Effector memory CD8-positive, alpha-beta T cell (primary cell): ENCODE measurements at places on chromosomes 5 and 9.

- peaks cover 1% of the 10 kb centered on the region for H3K4me1 ChIP-seq
- no peak overlapping the region for H3K4me3 ChIP-seq
- H3K27me3 ChIP-seq: no peaks in the 10 kb centered on the region
- no peak for DNase-seq
- H3K27ac ChIP-seq: peak overlapping the region; percentile 44
These were observed 14.5 kb downstream of the TNFSF15 start for GRCh38 chr9:114791312-114791711.

- peaks cover 2% of the 10 kb centered on the region for H3K36me3 ChIP-seq
- peak overlapping the region; percentile 76 for H3K4me3 ChIP-seq
- H3K27me3 ChIP-seq: no peaks in the 10 kb centered on the region
- H3K4me1 ChIP-seq: peaks cover 19% of the 10 kb centered on the region
- peak overlapping the region; percentile 83 for H3K27ac ChIP-seq
These were observed 218.6 kb downstream of the PIK3R1 start for GRCh38 chr5:68433923-68434879.

DNA sequence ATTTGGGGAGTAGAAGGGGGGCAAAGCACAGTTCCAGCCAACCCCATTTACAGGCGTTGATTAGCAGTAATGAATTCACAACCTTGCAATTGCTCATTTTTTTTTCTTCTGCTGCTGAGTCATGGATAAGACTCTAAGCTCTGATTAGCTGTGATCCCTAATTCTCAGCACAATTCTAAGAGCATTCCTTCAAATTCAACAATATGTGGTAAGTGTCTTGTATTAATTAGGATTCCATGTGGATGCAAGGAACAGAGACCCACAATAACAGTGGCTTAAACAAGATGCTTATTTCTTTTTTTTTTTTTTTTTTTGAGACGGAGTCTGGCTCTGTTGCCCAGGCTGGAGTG, 133.4 kb downstream of the PALM2AKAP2 start:
- DNase-seq: no peak
- H3K4me3 ChIP-seq: no peak overlapping the region
- H3K27ac ChIP-seq: no peak overlapping the region
- H3K27me3 ChIP-seq: no peaks in the 10 kb centered on the region
- H3K36me3 ChIP-seq: no peaks in the 10 kb centered on the region

DNA sequence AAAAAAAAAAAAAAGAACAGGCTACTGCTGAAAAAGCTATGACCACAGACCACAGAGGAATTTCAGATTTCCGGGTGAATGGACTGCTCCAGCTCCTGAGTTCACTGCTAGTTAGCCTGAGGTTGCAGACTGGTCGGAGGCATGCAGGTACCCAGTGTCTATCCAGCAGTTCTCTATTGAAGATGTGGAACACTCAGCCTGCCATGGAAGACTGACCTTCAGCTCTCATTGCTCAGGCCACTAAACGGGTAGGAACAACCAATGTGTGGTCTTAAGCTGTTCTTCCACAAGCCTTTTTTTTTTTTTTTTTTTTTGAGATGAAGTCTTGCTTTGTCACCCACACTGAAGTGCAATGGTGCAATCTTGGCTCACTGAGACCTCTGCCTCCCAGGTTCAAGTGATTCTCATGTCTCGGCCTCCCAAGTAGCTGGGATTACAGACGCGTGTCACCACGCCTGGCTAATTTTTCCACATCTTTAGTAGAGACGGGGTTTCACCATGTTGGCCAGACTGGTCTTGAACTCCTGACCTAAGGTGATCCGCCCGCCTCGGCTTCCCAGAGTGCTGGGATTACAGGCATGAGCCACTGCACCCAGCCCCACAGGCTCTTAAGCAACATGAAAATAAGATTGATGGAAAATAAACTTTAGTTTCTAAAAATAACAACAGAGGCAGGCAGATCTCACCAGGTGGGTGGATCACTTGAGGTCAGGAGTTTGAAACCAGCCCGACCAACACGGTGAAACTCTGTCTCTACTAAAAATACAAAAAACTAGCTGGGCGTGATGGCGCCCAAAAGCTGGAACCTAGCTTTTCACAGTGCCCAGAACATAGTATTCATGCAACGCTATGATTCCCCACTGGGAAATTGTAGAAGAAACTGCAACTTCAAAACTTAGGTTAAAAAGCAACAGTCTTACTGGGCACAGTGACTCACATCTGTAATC, 20.0 kb upstream of the NPM1 start:
- no peak overlapping the region for H3K4me3 ChIP-seq
- DNase-seq: no peak
- H3K36me3 ChIP-seq: no peaks in the 10 kb centered on the region
- H3K27me3 ChIP-seq: peaks cover 64% of the 10 kb centered on the region

DNA sequence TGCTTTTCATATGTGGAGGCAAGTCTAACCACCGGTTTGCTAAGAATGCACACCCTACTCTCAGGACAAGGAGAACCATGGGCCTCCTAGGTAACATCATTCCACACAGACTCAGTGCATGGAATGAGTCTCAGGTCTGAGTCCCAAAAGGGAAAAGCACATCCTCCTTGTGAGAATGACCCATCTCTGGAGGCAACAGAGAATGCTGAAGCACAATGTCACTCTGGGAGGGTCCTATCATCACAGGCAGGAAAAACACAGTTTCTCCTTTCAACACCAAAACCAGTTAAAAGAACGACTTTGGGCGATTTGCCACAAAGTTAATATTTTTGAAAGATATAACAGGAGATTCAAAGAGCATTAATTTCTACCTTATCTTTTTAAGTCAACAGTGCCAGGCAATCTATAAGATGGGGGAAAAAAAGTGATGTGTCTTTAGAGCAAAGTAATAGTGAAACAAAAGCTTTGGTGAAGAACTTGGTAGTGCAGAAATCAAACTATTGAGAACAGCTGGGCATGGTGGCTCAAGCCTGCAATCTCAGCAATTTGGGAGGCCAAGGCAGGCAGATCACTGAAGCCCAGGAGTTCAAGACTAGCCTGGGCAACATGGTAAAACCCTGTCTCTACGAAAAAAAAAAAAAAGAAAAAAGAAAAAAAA, 97.3 kb downstream of the OXCT1 start:
- H3K4me1 ChIP-seq: peaks cover 12% of the 10 kb centered on the region
- no peak overlapping the region for H3K4me3 ChIP-seq
- H3K27me3 ChIP-seq: no peaks in the 10 kb centered on the region
- no peaks in the 10 kb centered on the region for H3K36me3 ChIP-seq

DNA sequence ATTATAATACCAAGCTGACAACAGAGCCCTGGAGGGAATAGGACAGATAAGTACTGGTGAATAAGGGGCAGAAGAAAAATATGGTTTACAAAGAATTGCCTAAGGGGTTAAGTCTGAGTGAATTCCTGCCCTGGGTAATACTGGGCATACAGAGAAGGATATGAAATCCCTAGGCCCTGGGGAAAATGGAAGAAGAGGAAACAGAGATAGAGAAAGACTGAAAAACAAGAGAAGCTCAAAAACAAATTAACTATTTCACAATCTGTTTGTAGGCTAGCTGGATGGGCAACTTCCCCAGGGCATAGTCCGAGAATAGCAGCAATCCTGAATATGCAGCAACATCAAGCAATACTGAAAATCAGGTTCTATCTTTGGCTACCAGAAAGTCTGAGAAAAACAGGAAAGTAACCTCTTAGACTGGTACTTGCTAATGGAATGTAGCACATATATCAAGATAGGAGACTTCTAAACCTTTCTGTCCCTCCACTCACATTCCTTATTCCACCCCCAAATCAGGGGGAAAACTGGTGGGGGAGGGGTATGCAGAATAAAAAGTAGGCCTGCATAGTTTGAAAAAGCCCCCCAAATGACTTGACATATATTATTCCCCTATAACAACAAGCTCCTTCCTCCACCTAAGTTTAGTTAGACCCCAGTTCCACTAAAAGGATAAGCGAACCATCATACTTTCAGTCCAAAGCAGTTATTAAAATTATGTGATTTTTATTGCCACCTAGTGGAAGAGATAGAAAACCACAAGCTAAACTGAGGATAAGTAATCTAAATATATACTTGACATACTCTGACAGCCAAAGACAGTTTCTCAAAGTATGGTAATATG, 20.6 kb downstream of the SLC38A9 start:
- H3K4me1 ChIP-seq: no peaks in the 10 kb centered on the region
- H3K36me3 ChIP-seq: peaks cover 3% of the 10 kb centered on the region
- no peaks in the 10 kb centered on the region for H3K27me3 ChIP-seq
- no peak for DNase-seq
- H3K4me3 ChIP-seq: no peak overlapping the region
- peak overlapping the region; percentile 68 for H3K27ac ChIP-seq

DNA sequence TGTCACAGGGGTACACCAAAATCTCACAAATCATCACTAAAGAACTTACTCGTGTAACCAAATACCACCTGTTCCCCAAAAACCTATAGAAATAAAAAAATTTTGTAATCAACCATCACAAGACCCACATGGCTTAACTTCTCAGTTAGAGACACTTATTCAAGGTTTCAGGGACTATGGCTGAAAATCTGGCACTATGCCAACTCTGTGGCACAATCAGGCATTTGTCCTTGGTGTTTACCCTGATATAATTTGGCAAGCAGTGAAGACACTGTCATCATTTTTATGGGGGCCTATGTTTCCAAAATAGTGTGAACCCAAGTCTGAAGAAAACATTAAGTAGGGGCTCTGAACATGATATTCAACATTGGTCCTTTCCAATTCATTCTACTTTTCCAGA, 59.0 kb downstream of the ZNF622 start:
- no peak for DNase-seq
- no peaks in the 10 kb centered on the region for H3K4me1 ChIP-seq
- H3K27ac ChIP-seq: no peak overlapping the region
- peaks cover 15% of the 10 kb centered on the region for H3K27me3 ChIP-seq
- peaks cover 3% of the 10 kb centered on the region for H3K36me3 ChIP-seq
- no peak overlapping the region for H3K4me3 ChIP-seq

DNA sequence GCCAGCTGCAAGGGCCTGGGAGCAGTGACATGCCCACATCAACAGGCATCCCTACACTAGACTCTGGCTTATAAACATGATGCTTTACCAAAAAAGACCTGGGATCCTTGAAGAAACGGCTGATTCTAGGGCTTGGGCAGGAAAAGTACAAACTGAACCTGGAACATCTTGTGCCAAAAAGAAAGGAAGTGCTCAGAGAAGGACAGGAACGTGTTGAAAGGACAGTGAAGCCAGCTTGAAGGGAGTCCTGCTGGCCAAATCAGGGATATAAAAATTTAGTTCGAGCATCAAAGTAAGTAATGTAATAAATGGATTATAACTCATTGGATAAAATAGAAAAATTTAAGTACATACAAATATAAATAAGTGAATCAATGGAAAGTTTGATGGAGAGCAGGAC, 58.1 kb downstream of the ALDH7A1 start:
- no peak overlapping the region for H3K27ac ChIP-seq
- no peak for DNase-seq
- no peaks in the 10 kb centered on the region for H3K27me3 ChIP-seq
- H3K4me3 ChIP-seq: no peak overlapping the region
- no peaks in the 10 kb centered on the region for H3K36me3 ChIP-seq

GRCh38 chr5:8058616-8059190, 189.8 kb downstream of the MTRR start:
- no peaks in the 10 kb centered on the region for H3K27me3 ChIP-seq
- no peak overlapping the region for H3K4me3 ChIP-seq
- DNase-seq: no peak
- H3K36me3 ChIP-seq: peaks cover 3% of the 10 kb centered on the region
- H3K27ac ChIP-seq: no peak overlapping the region
- no peaks in the 10 kb centered on the region for H3K4me1 ChIP-seq

- no peak overlapping the region for H3K4me3 ChIP-seq
- no peaks in the 10 kb centered on the region for H3K4me1 ChIP-seq
- no peak overlapping the region for H3K27ac ChIP-seq
- H3K36me3 ChIP-seq: no peaks in the 10 kb centered on the region
- H3K27me3 ChIP-seq: no peaks in the 10 kb centered on the region
- no peak for DNase-seq
These were observed 362.7 kb downstream of the CSNK1G3 start for GRCh38 chr5:123874600-123875201.

- DNase-seq: no peak
- H3K36me3 ChIP-seq: peaks cover 2% of the 10 kb centered on the region
- H3K4me1 ChIP-seq: no peaks in the 10 kb centered on the region
- no peaks in the 10 kb centered on the region for H3K27me3 ChIP-seq
- no peak overlapping the region for H3K27ac ChIP-seq
These were observed 404.0 kb upstream of the IRX1 start for GRCh38 chr5:3191585-3191984.

DNA sequence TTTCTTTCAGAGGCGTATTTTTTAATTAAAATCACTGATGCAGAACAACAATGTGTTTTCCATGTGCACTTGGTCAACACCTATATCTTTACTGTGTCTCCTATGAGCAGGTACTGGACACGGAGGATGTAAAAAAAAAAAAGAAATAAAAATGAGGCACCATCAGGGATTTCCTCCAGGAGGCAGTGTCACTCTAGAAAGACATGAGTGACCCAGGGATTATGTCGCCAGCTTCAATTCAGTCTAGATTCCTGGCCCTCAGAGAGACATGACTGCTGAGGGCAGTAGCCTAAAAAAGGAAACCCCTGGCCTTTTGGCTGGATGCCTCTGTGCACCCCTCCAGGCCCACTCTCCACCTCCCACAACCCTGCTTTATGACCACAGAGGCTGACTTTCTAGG, 18.3 kb upstream of the IL33 start:
- H3K27me3 ChIP-seq: peaks cover 49% of the 10 kb centered on the region
- H3K4me1 ChIP-seq: peaks cover 2% of the 10 kb centered on the region
- H3K4me3 ChIP-seq: no peak overlapping the region
- H3K36me3 ChIP-seq: no peaks in the 10 kb centered on the region
- DNase-seq: no peak

- H3K27me3 ChIP-seq: no peaks in the 10 kb centered on the region
- H3K4me1 ChIP-seq: peaks cover 27% of the 10 kb centered on the region
- peaks cover 11% of the 10 kb centered on the region for H3K36me3 ChIP-seq
- H3K4me3 ChIP-seq: no peak overlapping the region
These were observed 37.3 kb downstream of the ARHGAP26 start for GRCh38 chr5:142807372-142807911.

- no peaks in the 10 kb centered on the region for H3K4me1 ChIP-seq
- no peaks in the 10 kb centered on the region for H3K36me3 ChIP-seq
- no peaks in the 10 kb centered on the region for H3K27me3 ChIP-seq
- no peak overlapping the region for H3K27ac ChIP-seq
These were observed 98.7 kb downstream of the SLC24A2 start for GRCh38 chr9:19690128-19690527.

DNA sequence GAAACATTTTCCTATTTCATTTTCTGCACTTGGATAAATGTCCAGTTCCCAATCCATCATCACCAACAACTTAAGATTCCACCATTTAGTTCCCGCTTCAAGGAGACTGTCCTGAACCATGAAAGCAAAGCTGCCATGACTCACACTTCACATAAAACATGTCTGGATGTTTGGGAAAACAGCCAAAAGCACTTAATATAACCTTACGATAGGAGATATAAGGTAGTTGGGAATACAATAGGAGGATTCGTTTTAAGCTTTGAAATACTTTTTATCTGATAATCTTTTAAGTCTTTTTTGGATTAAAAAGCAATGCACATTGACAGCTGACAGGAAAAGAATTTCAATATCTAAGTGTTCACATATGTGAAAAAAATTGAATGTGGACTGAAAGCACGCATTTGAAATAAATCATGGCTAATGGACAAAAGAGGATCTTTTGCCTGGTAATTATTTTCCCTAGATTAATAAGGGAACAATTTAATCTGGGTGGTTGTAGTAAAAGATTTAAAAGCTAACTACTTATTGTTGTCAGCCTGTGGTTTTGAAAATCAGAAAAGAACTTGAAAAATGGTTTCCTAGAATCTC, 17.3 kb upstream of the TGFBI start:
- no peak overlapping the region for H3K27ac ChIP-seq
- peaks cover 5% of the 10 kb centered on the region for H3K27me3 ChIP-seq
- peaks cover 5% of the 10 kb centered on the region for H3K4me1 ChIP-seq
- no peak for DNase-seq
- H3K36me3 ChIP-seq: no peaks in the 10 kb centered on the region

- H3K4me1 ChIP-seq: peaks cover 10% of the 10 kb centered on the region
- no peaks in the 10 kb centered on the region for H3K27me3 ChIP-seq
- peaks cover 17% of the 10 kb centered on the region for H3K36me3 ChIP-seq
- no peak for DNase-seq
These were observed 127.7 kb downstream of the NR3C1 start for GRCh38 chr5:143275512-143276363.
